ENCODE measurements at places on chromosomes 12 and 14.

DNA sequence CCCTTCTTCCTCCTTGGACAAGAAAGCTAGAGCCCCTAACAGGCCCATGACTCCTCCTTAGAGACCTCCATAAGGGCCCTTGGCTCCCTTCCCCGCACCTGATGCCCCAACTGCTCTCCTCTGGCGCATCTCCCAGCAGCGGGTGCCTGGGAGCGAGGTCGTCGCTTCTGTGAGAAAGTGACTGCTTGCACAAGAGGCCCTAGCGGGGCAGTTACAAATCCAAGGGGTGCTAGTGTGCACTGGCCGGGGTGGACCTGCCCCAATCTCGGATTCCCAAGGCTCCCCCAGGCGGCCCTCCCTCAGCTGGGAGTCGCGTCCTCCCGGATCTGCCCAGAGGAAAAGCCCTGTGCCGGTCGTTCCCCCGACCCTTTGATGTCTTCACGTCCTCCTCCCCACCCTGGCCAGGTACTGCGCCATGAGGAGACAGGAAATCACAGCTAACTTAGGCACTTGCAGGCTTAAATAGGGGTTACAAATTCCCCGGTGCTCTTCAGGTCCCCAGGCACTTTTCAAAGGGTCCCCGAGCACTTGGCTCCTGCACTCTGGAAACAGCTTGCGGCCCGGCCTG is 2.8 kb downstream of the NKX2-8 start:
- DNase-seq: no peak

- no peak for DNase-seq
Observed at GRCh38 chr12:92400006-92400405, 254.4 kb upstream of the BTG1 start.

- DNase-seq: peak; percentile 5
Observed at GRCh38 chr14:74135426-74135825, 50.7 kb downstream of the LIN52 start.

- DNase-seq: no peak
Observed at GRCh38 chr12:18591473-18591872, 146.3 kb downstream of the PLCZ1 start.
